ENCODE measurements at places on chromosomes 7 and 10. TPM values are rescaled to one million over a fixed set of nuclear protein-coding genes. Genes with fewer than 3 reads are reported as not detected.

GRCh38 chr7:92670204-92670851 lies 80.1 kb upstream of the FAM133B start:
- DNase-seq = no peak

- DNase-seq = no peak
Measured at GRCh38 chr10:28479927-28480627, 52.8 kb upstream of the WAC start.

GRCh38 chr10:26725837-26726727 lies 28.6 kb downstream of the PDSS1 start:
- DNase-seq = peak; percentile 25

DNA sequence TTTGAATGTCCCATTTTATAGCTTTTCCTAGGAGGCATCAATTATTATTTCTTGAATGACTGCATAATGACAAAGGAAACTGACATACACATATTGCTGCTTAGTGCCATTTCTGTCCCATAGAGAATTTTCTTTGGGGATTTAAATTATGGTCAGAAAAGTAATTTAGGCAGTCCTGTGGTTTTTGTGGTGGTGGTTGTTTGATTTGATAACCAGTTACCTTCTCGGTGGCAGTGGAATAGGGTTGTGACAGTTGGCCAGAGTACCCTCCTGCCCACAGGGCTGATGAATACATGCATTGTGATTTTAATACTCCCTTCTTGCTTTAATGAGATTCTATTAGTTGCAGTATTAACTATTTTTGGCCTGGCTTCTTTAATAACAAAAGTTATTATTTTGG lies 6.6 kb upstream of the SGCE start:
- DNase-seq = no peak

- no peak for DNase-seq
Measured at GRCh38 chr10:10403762-10404161, 613.9 kb upstream of the CELF2 start.

GRCh38 chr10:91194497-91195179 lies 25.8 kb upstream of the PCGF5 start:
- no peak for DNase-seq

- DNase-seq = no peak
Measured at GRCh38 chr7:139722604-139723003, 55.2 kb downstream of the HIPK2 start.

Gene GRID1
- total RNA-seq = not detected

Gene NUTM2B
- total RNA-seq = 0.68 TPM

Gene TUBAL3
- total RNA-seq = 1.1 TPM

Gene SLC18A2
- total RNA-seq = not detected

Gene TFPI2
- 21.8 TPM for total RNA-seq
